Lung (tissue), 17 donors: ENCODE measurements at places on chromosomes 11 and 22. TPM values are rescaled to one million over a fixed set of nuclear protein-coding genes. Genes with fewer than 3 reads are reported as not detected.

DNA sequence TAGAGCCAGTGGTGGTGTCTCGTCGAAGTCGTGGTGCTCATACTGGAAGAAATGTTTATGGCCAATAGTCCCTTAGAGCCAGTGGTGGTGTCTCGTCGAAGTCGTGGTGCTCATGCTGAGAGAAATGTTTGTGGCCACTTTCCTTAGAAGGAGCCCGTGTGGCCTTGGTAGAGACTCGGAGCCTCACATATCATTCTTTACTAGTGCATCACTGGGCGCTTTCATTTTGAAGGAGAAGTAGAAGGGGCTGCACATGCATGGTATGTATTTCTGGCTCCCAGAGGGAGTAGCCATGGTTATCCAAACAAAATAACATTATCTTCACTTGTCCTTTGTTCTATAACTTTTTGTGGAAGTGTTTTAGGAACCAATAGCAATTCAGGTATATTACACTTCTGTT is 69.5 kb downstream of the JAM3 start:
- H3K36me3 ChIP-seq: no peaks in the 10 kb centered on the region
- H3K4me3 ChIP-seq: no peak overlapping the region
- H3K27ac ChIP-seq: no peak overlapping the region

- H3K4me3 ChIP-seq: no peak overlapping the region
- H3K4me1 ChIP-seq: no peaks in the 10 kb centered on the region
- H3K27me3 ChIP-seq: no peaks in the 10 kb centered on the region
These were observed 5.5 kb upstream of the PCF11 start for GRCh38 chr11:83151274-83151977.

DNA sequence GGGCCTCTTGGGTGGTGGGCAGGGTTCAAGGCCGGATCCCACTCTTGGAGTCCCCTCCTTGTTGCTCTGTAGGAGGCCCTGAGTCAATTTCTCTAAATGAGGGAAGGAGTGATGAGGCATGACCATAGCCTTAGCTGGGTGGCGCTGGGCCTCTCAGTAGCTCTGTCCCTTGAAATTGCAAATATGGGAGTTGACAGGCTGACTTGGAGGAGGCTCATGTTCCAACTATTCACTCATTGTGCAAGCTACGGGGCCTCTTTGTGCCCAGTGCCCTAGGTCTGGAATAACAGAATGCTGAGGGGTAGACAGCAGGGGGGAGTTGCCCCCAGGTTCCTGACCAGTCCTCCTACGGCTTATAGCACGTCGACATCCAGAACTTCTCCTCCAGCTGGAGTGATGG is 8.0 kb downstream of the SELENOM start:
- H3K27ac ChIP-seq: no peak overlapping the region
- H3K4me3 ChIP-seq: no peak overlapping the region
- no peak for DNase-seq
- peaks cover 62% of the 10 kb centered on the region for H3K36me3 ChIP-seq
- no peaks in the 10 kb centered on the region for H3K27me3 ChIP-seq

Gene TCN1
- polyA plus RNA-seq: 0.43 TPM

Gene APOL4
- 8.4 TPM for polyA plus RNA-seq
